T-helper 1 cell (primary cell): ENCODE measurements at places on chromosomes 3 and 15.

DNA sequence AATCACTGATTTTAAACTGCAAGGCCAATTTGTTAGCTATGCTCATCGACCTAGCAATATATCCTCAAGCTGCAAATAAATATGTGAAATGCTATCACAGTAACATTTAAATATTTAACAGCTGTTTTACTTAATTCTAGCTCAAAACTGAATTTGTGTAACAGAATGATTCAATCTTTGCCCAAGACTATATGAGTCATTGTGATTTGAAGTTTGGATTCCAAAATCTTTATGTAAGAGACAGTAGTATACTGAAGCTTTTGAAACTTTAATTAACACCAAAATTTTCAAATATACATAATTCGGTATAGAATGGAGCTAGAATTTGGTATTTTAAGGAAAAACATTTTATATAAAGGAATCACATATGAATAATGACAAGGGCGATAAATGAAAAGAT is 603.0 kb upstream of the ROBO2 start:
- DNase-seq = no peak

DNA sequence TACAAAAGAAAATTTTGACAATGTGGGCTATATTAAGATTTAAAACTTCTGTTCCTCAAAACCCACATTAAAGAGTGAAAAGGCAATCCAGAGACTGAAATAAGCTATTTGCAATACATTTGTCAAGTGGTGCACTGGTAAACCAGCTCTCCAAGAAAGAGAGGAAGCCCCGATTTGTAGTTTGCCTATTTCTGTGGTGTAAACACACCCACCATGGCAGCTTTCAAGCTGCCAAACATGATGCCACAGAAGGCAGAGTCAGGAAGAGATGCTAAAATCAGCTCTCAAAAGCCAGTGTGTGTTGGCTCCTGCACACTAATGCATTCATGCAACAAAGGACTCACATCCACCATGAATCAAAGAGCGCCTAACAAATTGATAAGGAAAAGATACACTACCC is 17.5 kb downstream of the RFTN1 start:
- no peak for DNase-seq

GRCh38 chr15:45376300-45376928 is 1.9 kb downstream of the GATM start:
- no peak for DNase-seq

- DNase-seq = peak; percentile 13
Measured at GRCh38 chr3:119912220-119912619, 130.3 kb downstream of the NR1I2 start.

DNA sequence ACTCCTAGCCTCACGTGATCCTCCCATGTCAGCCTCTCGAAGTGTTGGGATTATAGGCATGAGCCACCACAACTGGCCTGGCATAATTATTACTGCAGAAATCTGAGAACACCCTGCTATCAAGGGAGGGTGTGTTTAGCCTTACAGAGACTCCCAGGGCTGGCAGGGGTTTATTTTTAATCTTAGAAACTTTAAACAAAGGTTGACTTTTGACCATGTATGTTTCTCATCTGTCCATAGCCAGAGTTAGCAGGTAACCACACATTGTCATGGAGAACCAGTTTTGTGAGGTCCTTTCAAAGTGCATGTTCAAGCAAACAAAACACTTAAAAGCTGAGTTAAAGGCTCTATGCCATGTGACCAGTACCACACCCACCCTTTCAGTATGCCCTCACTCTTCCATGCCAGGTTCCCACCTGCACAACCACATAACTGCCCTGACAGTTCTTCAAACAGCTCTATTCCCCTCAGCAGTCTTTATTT is 11.1 kb downstream of the SIAH2 start:
- DNase-seq = no peak

DNA sequence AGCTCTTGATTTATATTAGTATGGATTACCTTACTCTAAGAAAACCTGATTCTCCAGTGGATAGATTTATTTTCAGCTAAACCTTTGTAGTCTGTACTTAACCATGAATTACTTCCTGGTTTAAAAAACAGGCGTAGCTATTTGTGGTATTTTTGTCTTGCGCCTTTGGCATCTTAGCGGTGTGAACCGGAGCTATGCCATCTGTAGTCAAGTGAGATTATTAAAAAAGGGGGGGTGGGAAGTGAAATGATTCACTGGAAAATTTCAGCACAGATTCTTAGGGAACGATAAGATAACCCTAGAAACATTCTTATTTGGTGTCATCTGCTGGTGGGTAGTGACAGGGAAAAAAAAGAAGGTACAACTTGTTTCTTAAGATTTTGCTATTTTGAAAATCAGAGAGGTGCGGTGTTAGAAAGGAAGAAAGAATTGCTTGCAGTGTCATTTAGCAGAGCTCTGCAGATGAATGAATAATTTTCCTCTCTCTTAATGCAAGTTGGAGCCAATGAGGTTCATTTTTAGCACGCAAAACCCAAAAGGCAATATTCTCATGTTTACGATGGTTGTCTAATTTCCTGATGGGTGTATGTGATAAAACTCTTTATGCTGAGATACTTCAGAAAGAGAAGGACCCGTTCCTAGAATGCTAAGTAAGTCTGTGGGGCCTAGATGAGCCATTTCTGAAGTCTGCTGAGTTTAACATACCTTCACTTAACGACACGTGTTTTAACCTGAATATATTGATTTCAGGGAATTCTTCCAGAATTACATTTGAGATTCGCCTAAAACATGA is 44.0 kb downstream of the PSMD6 start:
- DNase-seq = peak; percentile 20

DNA sequence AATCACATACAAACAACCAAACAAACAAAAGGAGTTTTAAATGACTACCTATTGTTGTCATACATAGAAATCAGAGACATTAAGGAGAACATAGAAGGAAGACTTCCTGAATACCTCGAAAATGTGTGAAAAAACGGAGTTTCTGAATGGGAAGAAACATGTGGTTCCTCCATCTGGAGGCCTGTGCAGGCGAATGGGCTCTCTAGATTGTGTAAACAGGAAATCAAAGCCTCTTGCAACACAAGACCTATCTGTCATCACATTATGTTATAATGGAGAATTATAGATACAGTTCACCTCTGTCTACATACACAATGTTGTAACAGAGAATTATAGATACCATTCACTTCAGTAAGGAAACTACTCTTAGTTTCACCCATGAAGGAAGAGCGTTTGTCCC is 44.1 kb downstream of the RUBCN start:
- no peak for DNase-seq

DNA sequence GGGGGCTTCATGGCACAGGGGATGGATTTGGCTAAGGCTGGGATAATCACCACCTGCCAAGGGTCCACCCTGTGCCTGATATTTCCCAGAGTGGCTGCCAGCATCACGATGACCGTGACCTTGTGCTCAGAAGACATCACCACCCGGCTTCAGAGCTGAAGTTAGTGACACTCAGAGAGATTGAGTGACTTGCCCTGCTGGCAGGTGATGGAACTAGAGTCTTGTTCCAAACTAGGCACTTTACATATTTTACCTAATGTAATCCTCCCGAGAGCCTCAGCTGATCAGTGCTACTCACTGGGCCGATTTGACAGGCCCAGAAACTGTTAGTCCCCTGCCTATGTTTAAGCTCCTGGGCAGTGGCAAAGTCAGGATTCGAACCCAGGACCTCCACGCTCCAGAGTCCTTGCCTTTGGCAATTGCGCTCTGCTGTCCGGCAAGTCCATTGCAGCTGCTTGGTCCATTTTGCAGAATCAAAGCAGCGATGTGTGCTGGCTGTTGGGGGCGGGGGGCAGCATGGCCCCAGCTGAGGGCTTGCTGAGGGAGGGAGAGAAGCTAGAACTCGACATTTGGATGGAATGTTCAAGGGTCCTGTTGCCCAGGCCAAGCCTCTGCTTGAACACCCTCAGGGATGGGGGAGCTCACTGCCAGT is 74.8 kb upstream of the GATA2 start:
- DNase-seq = no peak

DNA sequence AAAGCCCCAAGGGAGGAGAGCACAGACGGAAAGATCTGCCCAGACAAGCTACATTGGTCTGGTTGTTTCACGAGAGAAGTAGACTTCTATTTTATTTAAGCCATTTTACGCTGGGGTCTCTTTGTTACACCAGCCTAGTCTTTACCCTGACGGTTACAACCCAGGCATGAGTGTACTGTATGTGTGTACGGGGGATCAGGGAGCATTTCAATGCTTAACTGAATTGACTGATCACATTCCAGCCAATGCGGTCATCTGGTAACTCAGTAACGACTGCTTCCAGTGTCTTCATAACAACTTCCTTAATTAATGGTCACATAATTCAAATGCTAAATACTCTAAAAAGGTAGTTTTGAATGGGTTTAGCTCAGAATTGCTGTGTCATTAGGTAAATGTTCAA is 288.6 kb downstream of the FOXP1 start:
- no peak for DNase-seq

- no peak for DNase-seq
Measured at GRCh38 chr3:196740481-196741248, 1.0 kb downstream of the PAK2 start.

DNA sequence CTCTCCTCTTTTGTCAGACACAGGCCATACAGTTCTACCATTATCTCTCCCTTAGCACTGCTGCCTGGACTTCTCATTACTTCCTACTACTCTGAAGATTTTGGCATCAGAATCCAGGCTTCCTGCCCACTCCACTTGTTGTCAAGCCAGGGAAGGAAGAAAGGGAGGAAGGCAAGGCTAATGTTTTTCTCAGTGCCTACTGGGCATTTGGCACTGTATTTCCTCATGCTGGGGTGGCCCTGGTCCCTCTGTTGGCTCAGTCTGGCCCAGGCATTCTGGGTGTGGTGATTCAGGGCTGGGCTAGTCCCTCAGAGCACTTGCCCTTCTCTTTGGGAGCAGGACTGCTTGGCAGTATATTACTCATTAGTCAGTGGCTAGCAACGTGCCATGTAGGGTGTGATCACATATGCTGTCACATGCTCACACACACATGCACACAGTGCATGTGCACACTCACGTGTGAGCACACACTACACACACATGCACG is 52.9 kb downstream of the BSN start:
- DNase-seq = no peak

- no peak for DNase-seq
Measured at GRCh38 chr3:86175593-86176444, 815.1 kb downstream of the VGLL3 start.
